ENCODE measurements at places on chromosomes 2 and 18.

DNA sequence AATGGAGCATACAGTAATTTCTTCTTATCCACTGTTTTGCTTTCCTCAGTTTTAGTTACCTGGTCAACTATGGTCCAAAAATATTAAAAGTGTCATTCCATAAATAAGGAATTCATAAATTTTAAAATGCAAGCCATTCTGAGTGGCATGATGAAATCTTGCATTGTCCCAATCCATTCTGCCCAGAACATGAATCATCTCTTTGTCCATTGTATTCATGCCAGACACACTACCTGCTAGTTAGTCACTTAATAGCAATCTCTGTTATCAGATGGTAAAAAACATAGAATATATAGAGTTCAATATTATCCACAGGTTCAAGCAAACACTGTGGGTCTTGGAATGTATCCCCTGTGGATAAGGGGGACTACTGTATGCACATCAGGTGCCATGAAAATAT, 872.2 kb upstream of the NXPH2 start:
- no peak for DNase-seq

DNA sequence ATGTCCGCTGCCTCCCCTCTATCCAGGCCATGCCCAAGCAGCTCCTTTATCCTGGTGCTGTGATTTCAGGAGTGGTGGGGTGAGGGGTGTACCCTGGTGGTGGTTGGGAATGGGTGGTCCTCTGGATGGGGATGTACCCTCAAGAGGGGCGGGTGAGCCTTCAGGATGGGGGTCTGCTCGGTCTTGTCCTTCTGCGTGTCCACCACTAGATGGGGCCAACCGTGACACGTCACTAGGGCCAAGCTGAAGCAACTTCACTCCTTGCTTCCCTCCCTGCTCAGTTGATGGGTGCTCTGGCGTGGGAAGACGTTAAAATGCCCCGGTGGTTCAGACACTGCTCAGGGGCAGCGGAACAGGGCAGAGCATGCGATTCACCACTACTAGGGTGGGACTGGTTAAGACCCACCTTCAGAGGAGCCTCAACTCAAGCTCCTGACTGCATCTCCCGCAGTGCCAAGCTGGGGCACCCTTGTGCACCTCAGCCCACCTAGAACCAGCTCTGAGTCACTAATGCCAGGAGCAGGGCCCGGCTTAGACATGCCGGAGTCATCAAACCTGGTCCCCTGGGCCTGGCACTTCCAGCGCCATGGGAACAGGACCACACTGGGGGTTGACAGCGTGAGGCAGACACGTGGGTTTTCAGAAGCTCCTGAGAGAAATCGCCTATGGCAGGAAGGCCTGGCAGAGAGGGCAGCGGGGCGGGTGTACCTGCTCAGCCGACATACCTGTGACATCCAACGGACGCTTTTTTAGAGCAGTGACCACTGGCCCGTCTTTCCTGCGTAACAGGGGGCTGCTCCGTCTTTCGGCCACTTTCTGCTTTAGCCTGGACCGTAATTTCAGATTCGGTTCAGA, 256.7 kb downstream of the HDAC4 start:
- DNase-seq, result peak; percentile 43

DNA sequence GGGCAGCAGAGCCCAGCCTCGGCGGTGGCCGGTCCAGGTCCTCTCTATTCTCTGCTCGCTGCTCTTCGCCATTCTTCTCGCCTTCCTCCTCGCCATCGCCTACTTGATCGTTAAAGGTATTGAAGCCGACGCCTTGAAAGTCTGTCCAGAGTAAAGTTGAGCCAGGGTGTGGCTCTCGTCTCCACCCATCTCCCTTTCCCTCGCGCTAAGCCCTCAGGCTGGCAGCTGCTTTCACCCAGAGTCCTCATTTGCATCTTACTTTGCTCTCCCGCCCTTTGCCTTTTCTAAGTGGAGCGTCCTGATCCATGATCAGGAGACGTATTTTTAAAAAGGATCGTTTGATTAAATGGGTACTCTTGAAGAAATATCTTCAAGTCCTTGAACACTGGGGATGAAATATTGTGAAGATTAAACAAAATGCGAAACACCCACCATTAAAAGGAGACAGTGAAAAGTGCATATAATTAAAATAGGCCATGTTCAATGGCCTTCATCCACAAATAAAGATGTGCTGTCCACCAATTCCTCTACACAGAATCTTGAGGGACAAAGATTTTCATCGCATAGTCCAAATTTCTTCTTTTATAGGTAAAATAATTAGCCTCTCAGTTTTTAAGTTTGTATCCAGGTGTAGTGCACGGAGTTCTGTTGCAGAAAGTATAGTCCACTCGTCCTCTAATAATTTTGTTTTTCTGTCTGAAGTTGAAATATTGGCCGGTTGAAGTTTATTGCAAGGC, 657 bp downstream of the ARL6IP6 start:
- DNase-seq, result no peak

DNA sequence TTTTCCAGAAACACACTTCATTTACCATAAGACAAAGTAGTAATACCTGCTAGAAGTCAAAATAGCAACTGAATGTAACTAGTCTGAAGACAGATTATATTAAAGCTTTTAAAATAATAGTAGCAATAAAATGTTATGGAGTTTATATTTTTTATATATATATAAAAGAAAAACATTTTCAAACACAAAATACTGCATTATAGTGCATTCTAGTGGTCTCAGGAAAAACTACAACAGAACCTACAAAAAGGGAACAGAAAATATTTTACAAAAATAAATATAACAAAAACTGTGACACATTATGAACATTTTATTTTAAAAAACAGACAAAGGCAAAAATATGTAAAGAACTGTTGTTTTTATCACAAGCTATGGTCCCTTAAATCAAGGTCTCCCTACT, 48.0 kb downstream of the STRN start:
- no peak for DNase-seq

- no peak for DNase-seq
Observed at GRCh38 chr2:44171018-44171417, 2.3 kb downstream of the PPM1B start.

Data from anterior cingulate cortex (tissue), 58 donors.